ENCODE measurements at places on chromosomes 2 and 18.

- no peak for DNase-seq
These were observed 409.8 kb downstream of the ZNF521 start for GRCh38 chr18:24942144-24942543.

DNA sequence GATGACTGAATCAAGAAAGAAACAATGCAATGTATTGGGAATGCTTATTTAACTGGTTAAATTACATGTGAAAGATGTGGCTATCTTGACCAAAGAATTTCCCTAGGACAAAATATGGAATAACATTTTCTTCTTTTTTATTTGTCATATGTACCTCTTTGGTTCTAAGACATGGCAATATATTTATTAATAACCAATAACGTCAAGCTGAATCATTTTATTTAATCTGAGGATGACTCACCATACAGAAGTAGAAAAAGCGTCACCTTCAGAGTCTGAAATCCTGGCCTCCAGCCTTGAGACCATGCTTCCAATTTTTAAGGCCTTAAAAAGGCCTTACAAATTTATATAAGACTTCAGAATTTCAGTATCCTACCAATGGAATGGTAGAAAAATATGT is 1464.9 kb downstream of the SUCLG1 start:
- no peak for DNase-seq

DNA sequence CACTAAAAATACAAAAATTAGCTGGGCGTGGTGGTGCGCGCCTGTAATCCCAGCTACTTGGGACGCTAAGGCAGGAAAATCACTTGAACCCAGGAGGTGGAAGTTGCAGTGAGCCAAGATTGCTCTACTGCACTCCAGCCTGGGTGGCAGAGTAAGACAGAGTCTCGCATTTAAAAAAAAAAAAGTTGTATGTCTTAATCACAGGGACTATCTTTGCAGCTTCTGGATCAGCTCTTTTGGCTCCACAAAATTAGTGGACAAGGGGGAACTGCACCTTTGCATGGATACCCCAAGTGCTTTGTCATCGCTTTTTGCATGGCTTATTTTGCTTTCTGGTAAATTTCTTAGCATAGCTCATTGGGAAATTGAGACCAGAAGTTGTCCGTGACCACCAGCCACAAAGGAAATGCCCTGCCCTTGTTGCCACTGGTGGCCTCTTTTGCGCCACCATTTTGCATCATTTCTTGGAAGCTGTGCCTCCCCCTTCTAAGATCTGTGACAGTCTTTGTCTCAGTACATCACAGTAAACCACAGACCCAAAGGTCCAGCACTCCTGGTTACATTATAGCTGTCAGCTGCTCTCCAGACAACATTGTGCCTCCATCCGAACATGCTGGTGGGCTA is 43.9 kb upstream of the PCBP1 start:
- no peak for DNase-seq

GRCh38 chr2:149657401-149658040 is 69.9 kb upstream of the MMADHC start:
- no peak for DNase-seq

GRCh38 chr2:22930781-22931180 is 454.2 kb upstream of the KLHL29 start:
- DNase-seq: no peak

- no peak for DNase-seq
These were observed 99.2 kb downstream of the PTPRM start for GRCh38 chr18:7666195-7666776.

DNA sequence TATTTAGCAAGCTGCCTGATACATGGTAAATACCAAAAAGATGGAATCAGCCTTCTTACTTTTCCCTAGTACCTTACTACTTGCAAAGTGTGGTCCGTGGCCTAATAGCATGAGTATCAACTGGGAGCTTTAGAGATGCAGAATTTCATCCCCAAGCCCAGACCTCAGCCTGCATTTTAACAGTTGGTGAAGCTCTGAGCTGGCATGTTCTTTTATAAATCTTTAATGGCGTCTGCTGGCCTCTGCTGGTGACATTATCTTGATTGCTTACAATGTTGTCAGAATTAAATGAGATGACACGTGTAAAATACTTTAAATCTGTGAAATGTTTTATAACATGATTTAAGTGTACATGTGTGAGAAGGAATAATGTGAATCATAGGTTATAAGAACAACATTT is 115.1 kb upstream of the NOSTRIN start:
- DNase-seq: no peak

DNA sequence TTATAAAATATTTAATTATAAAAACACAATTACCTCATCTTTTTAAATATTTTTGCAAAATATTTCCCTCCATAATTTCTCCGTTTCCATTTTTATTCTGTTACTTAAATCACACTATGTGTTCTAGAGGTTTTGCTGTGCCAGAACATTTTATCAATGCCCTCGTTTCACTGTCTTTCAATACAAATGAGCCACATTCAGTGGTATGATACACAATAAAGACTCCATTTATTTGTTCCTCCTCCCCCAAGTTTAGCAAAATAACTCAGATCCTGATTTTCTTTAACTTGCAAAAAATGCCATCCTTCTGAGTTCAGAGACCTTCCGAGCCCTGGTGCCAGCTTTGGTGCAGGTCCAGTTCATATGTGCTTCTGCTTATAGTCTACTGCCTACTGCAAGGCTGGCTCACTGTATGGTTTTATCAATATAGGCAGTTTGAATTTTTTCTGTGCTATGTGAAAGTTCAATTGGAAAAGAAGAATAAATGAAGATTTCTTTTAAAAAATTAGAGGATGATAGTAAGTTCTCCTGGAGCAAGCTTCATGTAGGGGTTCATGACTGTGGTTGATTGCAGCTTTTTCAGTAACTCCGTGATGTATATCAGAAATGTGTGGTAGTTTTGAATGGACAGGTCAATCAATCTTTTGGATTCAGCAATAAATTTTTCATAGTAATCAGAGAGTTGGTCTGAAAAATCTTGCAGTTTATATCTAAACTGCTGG is 42.5 kb downstream of the APOB start:
- DNase-seq: no peak

GRCh38 chr2:60771508-60771907 is 15.4 kb downstream of the PAPOLG start:
- no peak for DNase-seq

- no peak for DNase-seq
These were observed 263.4 kb upstream of the MEIS1 start for GRCh38 chr2:66171530-66171929.

DNA sequence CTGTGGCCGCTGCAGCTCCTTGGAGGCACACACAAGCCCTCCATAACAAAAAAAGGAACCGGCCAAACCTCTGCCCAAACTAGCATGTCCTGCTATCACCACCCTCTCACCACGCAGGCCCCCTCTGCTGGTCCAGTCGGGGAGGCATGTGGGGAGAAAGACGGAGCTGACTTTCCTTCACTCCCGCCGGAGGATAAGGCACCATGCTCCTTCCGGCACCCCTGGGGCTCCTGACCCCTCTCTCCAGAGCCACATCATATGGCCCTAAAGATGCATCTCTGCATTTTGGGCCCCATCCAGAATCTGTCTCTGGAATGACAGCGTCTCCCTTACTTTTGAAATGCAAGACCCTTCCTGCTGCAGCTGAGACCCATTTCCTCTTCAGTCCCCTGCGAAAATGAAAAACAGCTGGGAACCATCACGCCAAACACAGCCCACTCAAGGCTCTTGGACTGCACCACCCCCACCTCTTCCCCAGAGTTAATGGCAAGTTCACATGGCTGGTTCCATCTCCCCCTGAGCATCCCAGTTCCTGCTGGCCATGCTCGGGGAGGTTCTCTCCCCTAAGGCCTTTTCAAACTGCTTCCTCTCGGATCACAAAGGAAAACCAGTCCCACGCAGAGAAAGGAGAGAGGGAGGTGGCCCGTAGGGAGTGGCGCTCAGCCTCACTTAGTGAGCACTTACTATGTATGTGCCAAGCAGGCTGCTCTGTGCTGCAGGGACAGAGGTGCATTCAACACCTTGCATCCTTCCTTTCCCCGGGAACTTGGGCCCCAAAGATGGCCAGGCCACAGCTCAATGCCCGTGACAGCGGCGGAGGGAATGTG is 35.2 kb upstream of the MLPH start:
- DNase-seq: no peak

GRCh38 chr2:62593825-62594224 is 87.8 kb upstream of the TMEM17 start:
- no peak for DNase-seq

DNA sequence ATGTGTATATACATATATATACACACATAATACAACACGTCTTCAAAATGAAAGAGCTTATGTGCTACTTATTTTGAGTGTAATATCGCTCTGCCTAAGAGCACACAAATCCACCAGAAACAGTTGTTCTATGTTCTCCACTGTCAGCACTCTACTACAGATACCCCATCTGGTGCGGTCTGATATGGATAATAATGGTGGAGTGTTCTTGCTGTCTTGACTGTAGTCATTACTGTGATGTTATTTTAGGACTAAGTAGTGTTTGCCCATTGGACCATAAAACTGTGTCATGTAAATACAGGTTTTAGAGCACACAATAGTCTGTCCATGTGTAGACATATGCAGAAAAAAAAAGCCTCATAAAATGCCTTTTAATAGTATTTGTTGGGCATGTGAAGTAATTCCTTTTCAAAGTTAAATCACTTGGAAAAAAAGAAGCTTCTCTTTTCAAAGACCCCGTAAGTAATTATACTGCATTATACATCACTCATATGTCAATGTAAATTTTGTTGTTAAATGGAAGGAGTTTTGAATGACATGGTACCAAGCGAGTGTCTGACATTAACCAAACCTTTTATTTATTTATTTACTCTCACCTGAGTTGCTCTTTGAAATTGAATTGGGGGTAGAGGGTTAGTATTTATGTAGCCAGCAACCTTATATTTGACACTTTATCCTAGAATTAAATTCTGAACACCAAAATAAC is 1249.2 kb upstream of the ZEB2 start:
- DNase-seq: no peak

DNA sequence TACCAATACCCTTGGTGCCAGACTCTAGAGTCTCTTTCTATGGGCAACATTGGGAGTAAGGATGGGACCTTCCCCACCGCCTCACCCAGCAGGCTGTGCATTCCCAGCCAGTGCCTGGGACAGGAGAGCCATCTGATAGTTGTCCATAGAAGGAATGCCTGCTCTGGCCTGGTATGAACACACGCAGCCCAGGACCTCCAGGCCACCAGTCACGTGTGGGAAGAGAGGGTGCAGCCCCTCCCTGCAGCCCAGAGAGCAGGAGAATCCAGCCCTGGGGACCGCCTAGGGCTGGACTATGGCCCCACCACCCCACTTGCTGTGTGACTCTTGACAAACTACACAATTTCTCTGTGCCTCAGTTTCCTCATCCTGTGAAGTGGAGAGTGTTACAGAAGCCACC is 52.5 kb upstream of the ID2 start:
- no peak for DNase-seq

GRCh38 chr2:189548666-189549448 is 31.7 kb downstream of the SLC40A1 start:
- no peak for DNase-seq

DNA sequence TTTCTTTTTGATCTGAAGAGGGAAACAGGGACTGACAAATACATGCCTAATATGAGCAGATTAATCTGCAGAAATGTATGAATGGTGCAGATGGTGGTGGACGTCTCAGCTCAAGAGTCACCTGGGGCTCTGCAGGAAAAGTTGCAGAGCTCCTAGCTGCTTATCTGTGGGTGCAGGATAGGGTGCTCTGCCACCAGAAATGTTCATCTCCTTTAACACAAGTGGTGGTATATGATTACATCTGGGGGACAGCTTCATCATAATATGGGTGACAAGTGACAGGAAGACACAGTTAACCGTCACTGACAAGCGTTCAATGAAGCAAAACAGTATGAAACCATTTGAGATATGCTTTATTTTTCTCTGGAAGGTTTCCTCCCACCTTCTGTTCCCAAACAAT is 121.2 kb upstream of the LINC00305 start:
- DNase-seq: no peak

- no peak for DNase-seq
These were observed 232.7 kb downstream of the ALPK2 start for GRCh38 chr18:58396144-58396543.

GRCh38 chr2:18829976-18830375 is 240.6 kb upstream of the NT5C1B start:
- no peak for DNase-seq

GRCh38 chr2:171789956-171790355 is 102.7 kb downstream of the DYNC1I2 start:
- no peak for DNase-seq

GRCh38 chr18:9925369-9925768 is 11.6 kb downstream of the VAPA start:
- DNase-seq: no peak

- no peak for DNase-seq
These were observed 28.4 kb upstream of the ME2 start for GRCh38 chr18:50850307-50851065.

DNA sequence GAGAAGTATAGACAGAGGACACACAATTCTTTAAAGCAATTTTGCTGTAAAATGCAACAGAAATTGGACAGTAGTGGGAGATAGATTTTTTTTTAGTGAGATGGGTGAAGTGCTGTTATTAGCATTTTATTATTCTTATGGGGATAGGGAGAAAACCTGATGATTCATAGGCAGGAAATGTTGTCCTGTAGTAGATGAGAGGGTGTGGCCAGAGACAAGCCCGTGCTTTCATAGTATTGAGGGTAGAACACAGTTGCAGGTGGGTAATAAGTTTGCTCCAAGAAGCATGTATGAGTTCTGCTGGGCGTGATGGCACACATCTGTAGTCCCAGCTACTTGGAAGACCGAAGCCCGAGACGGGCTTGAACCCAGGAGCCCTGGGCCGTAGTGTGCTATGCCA is 128.3 kb upstream of the ARHGAP28 start:
- no peak for DNase-seq

GRCh38 chr18:33440060-33441043 is at the start of gene CCDC178:
CCDC178 (minus strand) TSS chr18:33440721; CDS start chr18:33412088, 28,633 bp downstream.
- DNase-seq: no peak

DNA sequence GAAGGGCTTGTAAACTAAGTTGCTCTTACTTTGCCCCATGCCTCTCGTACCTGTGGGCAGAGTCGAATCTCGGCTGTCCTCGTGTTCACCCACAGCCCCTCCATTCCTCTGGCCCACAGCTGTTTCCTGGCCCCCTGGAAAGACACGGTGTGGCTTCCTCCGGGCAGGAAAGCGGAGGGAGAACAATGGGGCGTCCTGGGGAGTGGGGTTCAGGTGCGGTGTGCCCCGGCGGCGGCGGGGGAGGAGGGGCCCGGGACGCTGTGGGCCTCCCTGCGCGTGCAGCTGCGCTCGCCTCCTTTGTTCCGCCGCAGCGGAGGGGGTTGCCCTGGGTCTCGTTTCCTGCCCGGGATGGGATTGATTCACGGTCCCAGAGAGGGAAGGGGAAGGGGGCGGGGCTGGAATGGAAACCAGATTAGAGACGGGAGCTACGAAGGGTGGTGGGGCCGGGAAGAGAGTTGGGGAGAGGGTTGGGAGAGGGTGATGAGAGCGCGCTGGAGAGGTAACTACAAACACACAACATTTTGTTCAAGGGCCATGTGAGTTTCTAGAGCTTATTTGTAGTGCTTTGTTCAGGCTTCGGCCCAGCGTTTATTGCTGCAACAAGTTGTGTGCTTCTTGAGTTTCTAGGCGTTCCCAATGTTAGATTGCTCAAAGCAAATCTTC is 796 bp downstream of the MYO1B start:
- peak; percentile 53 for DNase-seq

GRCh38 chr2:76867854-76868253 is 654.3 kb downstream of the LRRTM4 start:
- DNase-seq: no peak

GRCh38 chr18:67154979-67155378 is 361.5 kb downstream of the DSEL start:
- no peak for DNase-seq

GRCh38 chr2:168254158-168254935 is 7.0 kb upstream of the STK39 start:
- DNase-seq: no peak

GRCh38 chr18:48889981-48890762 is 60.6 kb downstream of the SMAD7 start:
- DNase-seq: no peak

GRCh38 chr18:78367996-78368395 is 611.6 kb upstream of the SALL3 start:
- no peak for DNase-seq
